ENCODE measurements at places on chromosomes 2 and 18. TPM values are rescaled to one million over a fixed set of nuclear protein-coding genes. Genes with fewer than 3 reads are reported as not detected.

STAMBP gene
- 49.3 TPM for total RNA-seq

ABCB11 gene
- total RNA-seq: not detected

ONECUT2 gene
- total RNA-seq: 0.33 TPM

CHPF gene
- 31.7 TPM for total RNA-seq

CLHC1 gene
- total RNA-seq: 1.5 TPM

SKOR2 gene
- total RNA-seq: not detected

KCNE4 gene
- total RNA-seq: 0.50 TPM

PRADC1 gene
- total RNA-seq: 25.3 TPM

ATOH8 gene
- 13.2 TPM for total RNA-seq

TMEM198 gene
- total RNA-seq: 1.3 TPM

GAD1 gene
- total RNA-seq: 0.76 TPM

MROH2A gene
- 0.26 TPM for total RNA-seq

ACMSD gene
- total RNA-seq: not detected

TDRD15 gene
- total RNA-seq: not detected

FTCDNL1 gene
- 2.8 TPM for total RNA-seq

CABYR gene
- total RNA-seq: 15.4 TPM

All from A549 treated with Mapracorat at 1 μM for 4 hours (cell line).